ENCODE measurements at places on chromosomes 1 and 21. TPM values are rescaled to one million over a fixed set of nuclear protein-coding genes. Genes with fewer than 3 reads are reported as not detected.

Gene CLCA4
- not detected for total RNA-seq

GRCh38 chr1:53481456-53481855, 22.3 kb downstream of the DMRTB1 start:
- no peak for DNase-seq
- H3K27me3 ChIP-seq: peaks cover 14% of the 10 kb centered on the region
- no peaks in the 10 kb centered on the region for H3K4me1 ChIP-seq
- no peak overlapping the region for H3K27ac ChIP-seq

DNA sequence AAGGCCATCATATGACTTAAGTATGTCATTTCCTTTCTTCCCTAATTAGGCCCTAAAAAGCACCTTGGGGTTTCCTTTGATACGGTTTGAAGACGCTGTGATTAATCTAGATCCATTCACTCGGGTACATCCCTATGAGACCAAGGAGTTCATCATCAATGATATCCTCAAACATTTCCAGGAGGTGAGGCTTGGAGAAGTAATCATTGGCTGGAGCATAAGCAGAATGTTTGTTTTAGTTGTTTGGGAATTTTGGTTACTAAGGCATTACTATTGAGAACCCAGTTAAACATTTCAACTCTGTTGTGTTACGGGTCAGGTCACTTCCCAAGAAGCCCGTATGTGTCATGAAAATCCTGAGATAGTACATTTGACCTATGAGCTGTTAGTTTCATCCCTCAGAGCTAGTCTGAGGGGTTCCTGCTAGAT, 185.2 kb downstream of the VPS13D start:
- peak; percentile 45 for DNase-seq
- no peaks in the 10 kb centered on the region for H3K27me3 ChIP-seq
- H3K4me1 ChIP-seq: peaks cover 18% of the 10 kb centered on the region
- no peak overlapping the region for H3K4me3 ChIP-seq
- 0 out of 2 replicates have a peak overlapping the region, but pooled peaks have one; percentile 24 for H3K27ac ChIP-seq

Gene MSTO1
- total RNA-seq: 76.6 TPM

Gene HRNR
- total RNA-seq: not detected

All from PC-3 (cell line).